ENCODE measurements at places on chromosomes 12 and 14.

GRCh38 chr12:117430246-117430645 lies 68.8 kb upstream of the NOS1 start:
- no peak for DNase-seq

- peak; percentile 62 for DNase-seq
Observed at GRCh38 chr12:53044896-53045695, 4.8 kb upstream of the TNS2 start.

GRCh38 chr12:12686472-12686871 lies 9.5 kb downstream of the GPR19 start:
- DNase-seq = no peak

GRCh38 chr14:53310412-53310811 lies 157.3 kb upstream of the DDHD1 start:
- no peak for DNase-seq

GRCh38 chr12:4261655-4262054 lies 11.9 kb upstream of the CCND2 start:
- DNase-seq = no peak

GRCh38 chr14:52026017-52026660 lies 36.8 kb downstream of the RTRAF start:
- DNase-seq = no peak

DNA sequence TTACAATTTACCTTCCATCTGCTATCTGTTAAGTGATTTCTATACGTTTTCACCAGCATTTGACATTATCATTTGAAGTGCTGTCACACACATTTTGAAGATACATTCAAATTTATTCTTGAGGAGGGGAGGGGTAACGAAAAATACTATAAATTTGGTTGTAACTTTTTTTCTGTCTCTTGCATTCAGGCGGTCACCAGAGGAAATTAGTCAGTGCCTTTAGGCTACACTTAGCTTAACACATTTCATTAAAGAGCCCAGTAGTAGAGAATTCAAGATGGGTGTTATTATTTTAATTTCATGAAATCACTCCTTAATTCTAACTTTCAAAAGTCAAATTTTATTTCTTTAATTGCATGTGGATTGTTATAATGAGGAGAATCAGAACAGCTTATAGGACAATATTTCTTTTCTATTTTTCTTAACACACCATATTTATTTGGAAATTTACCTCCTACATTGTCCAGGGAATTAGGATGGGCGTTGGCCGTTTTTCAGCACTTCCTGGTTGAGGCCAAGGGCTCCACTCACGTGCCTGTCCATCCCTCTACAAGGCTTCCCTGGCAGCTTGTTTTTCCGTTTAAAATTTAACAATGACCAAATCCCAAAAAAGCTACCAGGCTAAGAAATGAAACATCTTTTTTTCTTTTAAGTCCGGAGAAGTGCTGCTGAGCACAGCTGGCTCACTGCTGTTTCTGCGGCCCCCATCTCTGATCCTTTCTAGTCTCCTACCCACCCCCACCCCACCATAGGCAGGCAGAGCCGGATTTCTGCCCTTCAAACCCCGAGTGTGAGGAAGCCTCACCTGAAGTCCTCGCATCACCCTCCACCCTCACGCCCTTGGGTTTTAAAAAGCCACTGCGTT lies 1.1 kb upstream of the FAR2 start:
- peak; percentile 84 for DNase-seq

GRCh38 chr12:132766380-132767085 lies 4.9 kb upstream of the ANKLE2 start:
- DNase-seq = peak; percentile 68

DNA sequence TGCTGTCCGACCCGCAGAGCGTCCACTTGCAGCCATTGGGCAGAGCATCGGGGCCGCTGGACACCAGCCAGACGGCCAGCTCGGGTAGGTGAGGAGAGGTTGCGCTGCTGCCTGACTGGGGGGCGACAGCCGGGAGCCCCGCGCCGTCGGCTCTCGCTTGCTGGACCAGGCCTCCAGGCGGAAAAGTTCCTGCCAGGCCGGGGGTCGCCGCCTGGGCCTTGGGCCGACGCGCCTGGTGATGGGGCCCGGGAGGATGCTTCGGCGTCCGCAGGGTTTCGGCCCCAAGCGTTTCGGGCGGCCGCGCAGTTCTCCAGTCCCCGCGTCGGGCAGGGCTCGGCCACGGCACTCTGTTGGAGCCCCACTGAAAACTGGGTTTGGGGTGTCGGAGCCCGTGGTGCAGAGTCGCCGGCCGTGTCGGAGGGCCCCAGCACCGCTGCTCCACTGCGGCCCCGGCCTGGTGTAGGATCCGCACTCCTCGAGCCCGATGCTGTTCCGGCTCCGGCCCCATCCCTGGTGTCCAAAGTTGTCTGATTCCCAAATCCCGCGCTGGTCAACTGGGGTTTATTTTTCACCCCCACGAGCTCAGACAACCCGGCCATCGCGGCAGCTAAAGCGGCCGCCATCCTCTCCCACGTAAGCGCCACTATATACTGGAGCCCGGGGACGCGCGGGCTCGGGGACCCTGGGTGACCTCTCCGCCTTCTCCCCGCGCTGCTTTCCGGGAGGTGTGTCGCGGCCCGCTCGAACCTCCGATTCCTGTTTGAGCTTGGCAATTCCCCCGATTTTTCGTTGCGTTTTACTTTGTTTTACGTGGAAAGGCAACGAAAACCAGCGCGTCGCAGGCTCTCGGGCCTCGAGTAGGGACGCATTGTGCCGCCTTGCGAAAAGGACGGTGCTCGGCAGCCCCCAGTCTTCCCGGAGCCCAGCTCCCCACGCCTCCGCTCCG lies 872 bp downstream of the VSX2 start:
- DNase-seq = peak; percentile 81

DNA sequence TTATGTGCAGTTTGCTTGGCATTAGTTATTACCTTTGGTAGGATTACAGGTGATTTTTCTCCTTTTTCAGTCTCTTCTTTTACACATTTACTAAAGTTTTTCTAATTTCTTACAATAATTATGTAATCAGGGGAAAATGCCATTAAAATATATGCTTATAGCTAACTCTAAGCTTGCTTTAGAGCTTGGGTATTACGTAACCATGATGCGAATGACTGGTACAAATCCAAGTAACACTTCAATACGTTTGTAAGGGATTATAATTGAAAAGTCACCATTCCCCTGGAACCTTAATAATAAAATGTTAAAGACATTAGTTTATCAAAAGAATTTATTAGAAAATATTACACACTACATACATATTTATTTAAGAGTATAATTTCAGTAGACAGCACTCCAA lies 71.6 kb downstream of the SCAF11 start:
- DNase-seq = no peak

DNA sequence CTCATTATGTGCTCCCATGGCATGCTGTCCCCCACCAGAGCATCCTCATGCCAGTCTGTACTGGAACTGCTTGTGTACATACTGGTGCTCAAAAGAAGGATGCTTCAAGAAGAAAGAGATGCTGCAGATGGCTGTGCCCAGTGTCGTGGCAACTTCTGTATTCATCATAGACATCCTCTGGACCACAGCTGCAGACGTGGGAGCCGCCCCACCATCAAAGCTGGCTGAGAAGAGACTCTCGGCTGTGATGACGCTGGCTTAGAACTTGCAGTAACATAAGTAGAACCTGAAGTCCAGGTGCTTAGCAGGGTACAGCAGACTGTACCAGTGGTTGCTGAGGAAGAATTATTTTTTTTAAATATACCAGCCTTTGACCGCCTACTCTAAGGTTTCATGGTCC lies 112.6 kb upstream of the ARHGAP5 start:
- no peak for DNase-seq

GRCh38 chr14:71553779-71554178 lies 378.4 kb upstream of the RGS6 start:
- no peak for DNase-seq

- DNase-seq = no peak
Observed at GRCh38 chr12:104410326-104410725, 46.4 kb upstream of the CHST11 start.

- DNase-seq = no peak
Observed at GRCh38 chr12:49664591-49665239, 41.4 kb downstream of the PRPF40B start.

DNA sequence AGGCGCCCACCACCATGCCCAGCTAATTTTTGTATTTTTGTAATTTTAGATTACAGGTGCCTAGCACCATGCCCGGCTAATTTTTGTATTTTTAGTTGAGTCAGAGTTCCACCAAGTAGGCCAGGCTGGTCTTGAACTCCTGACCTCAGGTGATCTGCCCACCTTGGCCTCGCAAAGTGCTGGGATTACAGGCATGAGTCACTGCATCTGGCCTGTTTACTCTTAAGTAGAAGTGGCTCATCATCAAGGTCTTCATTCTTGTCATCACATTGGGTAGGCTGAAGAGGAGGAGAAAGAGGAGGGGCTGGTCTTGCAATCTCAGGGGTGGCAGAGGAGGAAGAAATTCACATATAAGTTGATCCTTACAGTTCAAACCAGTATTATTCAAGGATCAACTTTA lies 152.4 kb upstream of the ATP2B1 start:
- no peak for DNase-seq

DNA sequence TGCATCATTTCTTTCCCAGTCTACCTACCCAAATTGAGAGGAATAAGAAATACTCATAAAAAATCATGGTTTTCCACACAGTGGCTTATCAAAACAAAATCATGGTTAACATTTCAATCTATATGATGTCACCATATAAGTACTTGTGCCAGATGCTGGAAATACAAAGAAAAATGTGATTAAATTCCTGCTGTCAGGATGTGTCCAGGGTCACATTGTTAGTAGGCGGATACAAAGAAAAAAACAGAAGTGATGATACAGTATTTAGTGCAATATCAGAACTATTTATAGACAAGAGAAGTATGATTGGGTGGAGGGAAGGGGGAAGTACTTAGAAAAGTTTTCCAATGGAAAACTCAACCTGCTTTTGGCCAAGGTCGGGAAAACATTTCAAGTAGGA lies 47.0 kb upstream of the OR6J1 start:
- peak; percentile 37 for DNase-seq

- no peak for DNase-seq
Observed at GRCh38 chr12:32993404-32993803, 96.8 kb upstream of the PKP2 start.

GRCh38 chr12:77167801-77168200 lies 102.4 kb upstream of the E2F7 start:
- DNase-seq = no peak

GRCh38 chr14:67602995-67603545 lies 3.0 kb upstream of the PIGH start:
- no peak for DNase-seq

DNA sequence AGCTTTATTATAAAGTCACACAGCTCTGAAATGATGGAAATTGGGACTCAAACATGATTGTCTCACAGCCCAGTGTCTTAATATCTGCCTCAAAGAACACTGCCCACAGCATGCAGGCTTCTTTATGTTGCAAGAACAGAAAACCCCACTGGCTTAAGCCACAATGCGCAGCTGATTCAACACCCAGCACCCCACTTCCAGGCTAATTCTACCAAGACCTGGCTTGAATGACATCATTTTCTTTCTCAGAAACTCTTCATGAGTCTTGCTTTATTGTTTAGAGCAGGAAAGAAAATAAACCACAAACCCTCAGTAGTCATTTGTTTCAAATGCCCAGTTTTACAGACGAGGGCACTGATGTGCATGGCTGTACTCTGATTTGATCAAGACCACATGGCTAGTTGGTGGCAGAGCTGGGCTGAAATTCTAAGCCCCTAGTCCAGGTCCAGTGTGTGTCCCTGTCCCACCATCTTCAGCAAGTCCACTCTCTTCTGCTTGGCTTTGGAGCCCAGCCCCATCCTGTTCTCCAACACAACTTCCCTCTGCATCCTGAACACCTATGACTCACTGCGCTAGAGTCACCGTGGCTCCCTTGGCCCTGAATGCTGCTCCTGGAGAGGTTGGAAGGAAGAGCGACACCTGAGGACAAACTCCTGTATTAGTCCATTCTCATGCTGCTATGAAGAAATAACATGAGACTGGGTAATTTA lies 50.3 kb upstream of the SRSF5 start:
- peak; percentile 91 for DNase-seq

- DNase-seq = no peak
Observed at GRCh38 chr12:75699728-75700496, 188.5 kb upstream of the KRR1 start.

- DNase-seq = peak; percentile 94
Observed at GRCh38 chr12:55743406-55744339, 751 bp downstream of the GDF11 start.

DNA sequence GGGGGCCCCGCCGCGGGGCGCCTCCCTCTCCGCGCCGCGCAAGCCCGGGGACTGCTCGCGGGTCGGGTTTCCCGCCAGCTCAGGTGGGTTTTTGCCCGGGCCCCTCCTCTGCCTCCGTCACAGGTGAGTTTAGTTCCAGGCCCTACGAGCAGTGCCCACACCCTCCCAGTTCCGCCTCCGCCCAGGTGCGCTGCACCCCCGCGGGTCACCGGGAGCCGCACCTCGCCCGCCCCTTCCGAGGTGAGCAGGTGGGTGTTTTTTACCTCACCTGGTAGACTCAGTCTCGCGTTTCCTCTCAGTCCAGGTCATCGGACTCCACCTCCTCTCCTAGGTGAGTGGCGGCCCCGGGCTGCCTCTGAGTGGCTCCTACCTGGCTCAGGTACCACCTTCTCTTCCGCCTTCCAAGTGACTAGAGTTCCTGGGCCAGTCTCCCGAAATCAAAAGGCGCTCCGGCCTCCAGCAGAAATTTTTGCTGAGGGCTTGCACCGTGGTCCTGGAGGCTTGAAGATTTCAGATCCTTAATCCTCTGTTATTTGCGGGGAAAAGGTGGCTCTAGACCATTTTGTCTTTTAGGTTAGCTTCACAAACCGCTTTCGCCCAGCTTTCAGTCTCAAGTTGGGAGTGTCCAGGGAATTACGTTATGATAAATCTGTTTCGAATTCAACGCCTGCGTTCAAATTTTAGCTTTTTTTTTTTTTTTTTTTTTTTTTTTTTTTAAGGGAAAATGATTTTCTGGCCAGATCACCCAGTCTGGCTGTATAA lies at the start of gene TMEM30B:
TMEM30B (minus strand) TSS at position 153 of the 762 bp plus-strand sequence. CDS start 191 bp downstream, outside the sequence.
- DNase-seq = no peak

DNA sequence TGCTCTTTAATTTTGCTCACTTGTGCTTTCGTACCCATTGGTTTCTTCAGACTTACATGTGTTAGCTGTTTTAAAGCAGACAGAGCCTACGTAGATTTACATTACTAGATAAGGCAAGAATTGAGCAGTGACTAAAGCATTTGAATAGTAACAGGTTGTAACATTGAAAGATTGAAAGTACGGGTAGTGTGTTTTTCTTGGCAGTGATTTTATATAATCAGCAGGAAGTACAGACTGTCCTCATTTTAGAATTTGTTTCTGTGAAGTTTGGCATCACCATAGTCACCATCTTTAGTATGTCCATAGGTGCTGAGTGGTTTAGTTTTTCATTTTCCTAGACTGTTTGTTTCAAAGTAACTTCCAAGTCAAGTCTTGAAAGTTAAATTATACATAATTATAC lies 14.0 kb downstream of the RTRAF start:
- DNase-seq = no peak

GRCh38 chr12:26510354-26510674 lies 314.9 kb downstream of the SSPN start:
- no peak for DNase-seq

- peak; percentile 45 for DNase-seq
Observed at GRCh38 chr12:52182898-52183543, 8.8 kb downstream of the KRT80 start.
